Activated T-helper 1 cell treated with anti-CD3 and anti-CD28 coated beads, Interleukin-12 subunit alpha, Interleukin-12 subunit beta, Interleukin-2, Interleukin-4 antibody, amounts not matched to agents 30 ng/mL and 10 ng/mL and 1 ng/mL, durations not matched to agents 14 hours and 24 hours and 36 hours (primary cell): ENCODE measurements at places on chromosomes 5 and 9. TPM values are rescaled to one million over a fixed set of nuclear protein-coding genes. Genes with fewer than 3 reads are reported as not detected.

DNA sequence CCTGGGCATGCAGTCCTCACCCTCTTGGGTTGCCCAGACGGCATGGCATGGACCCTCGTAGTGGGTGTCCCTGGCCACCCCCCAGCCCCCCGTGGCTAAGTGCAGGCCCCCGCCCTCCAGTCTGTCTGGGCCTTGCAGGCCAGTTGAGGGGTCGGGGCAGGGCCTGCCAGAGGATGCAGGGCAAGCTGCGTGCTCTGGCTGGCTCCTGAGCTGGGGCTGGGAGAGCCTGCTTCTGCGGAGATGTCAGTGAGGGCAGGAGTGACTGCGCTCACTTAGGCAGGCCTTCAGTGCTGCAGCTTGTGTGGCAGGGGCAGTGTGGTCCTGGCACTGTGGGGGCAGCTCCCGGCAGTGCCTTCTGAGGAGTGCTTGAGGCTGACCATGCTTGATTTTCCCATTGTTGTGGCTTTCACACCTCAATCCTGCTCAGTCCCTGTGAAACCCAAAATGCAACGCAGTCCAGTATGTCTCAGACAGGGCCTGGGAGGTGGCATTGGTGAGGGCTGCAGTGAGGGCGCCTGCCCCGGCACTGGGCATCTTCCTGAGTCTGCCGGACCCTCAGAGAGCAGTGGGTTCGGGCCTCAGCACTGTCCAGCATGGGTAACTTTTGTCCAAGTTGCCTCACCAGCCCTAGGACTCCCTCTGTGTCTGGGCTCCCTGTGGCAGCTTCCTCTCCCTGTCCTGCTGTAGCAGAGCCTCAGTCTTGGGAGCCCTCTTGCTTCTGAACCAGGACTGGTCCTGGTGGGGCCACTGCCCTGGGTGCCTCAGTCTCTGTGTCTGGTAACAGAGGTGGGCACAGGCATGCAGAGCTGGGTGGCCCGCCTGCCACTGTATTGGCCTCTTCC is 93.0 kb downstream of the PHF2 start:
- no peak for DNase-seq

- no peak for DNase-seq
Measured at GRCh38 chr5:76274571-76274970, 128.5 kb upstream of the IQGAP2 start.

- no peak for DNase-seq
Measured at GRCh38 chr5:23893561-23893960, 386.2 kb downstream of the PRDM9 start.

DNA sequence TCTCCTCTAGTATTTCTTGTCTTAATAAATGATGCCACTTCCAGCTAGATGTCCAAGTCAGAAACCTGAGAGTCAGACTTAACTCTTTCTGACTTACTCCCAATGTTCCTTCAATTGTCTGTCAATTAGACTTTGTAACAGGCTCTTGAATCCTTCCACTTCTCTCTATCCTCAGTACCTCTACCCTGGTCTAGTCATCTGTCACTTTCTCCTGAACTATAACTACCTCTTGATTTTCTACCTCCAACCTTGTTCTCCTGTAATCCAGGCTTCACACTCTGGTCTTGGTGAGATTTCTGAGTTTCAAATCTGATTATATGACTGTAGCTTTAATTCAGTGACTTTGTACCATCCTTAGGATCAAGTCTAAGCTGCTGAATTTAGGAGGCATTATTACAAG is 64.9 kb downstream of the NDUFAF2 start:
- DNase-seq: no peak

DNA sequence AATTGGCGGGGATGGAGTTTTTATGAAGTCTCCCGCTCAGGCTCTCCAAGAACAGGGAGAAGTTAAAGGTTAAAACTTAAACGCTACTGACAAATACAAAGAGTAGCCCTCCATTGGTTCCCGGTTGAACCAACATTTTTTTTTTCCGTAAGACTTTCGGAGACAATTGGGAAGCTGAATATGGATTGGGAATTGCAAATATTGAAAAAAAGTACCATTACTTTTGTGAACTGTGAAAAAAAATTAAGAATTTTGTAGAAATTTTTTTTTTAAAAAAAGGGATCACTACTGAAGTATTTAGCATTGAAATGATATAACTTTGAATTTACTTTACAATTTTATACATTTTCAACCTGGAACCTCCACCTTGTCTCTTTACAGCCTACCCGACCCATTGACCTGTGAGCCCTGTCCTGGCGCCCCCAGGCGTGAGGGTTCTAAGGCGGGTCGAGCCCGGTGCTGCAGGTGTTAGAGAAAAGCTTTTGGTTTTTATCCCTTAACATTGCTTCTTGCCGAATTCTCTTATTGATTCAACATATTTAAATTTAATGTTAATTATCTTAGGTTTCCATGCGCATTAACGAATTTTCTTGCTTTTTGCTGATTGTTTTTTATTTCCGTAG is 448 bp upstream of the ZNF782 start:
- DNase-seq: no peak

DNA sequence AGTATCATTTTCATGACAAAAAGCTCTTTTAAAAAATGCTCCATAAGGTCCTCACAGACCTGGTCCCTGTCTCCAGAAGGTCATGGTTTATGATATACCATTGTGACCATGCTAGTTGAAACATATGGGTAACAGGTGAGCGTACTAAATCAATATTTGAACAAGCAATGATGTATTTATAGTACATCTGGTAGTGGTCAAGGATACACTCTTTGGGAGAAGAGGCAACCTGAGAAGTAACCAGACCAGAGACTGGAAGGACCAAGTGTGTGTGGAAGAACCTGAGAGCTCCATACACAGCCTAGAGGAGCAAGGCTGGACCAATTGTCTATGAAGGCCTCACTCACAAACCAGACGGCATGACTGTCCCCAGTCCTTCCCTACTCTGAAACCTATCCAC is 55.1 kb downstream of the LHFPL2 start:
- no peak for DNase-seq

DNA sequence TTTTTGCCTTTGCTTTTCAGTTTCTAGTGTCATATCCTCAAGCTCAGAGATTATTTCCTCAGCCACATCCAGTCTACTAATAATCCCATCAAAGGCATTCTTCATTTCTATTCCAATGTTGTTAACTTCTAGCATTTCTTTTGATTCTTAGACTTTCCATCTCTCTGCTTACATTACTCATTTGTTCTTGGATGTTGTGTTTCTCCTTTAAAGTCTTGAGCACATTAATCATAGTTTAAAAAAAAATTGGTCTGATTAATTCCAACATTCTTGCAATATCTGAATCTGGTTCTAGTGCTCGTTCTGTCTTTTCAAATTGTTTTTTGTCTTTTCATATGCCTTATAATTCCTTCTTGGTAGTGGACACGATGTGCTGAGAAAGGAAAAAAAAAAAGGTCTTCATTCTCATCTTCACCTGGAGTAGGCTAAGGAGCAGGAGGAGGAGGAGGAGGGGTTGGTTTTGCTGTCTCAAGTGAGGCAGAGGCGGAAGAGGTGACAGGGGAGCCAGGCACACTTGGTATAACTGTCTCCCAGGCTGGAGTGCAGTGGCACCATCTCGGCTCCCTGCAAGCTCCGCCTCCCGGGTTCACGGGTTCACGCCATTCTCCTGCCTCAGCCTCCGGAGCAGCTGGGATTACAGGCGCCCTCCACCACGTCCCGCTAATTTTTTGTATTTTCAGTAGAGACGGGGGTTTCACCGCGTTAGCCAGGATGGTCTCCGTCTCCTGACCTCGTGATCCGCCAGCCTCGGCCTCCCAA is 16.3 kb downstream of the PRXL2C start:
- no peak for DNase-seq

DNA sequence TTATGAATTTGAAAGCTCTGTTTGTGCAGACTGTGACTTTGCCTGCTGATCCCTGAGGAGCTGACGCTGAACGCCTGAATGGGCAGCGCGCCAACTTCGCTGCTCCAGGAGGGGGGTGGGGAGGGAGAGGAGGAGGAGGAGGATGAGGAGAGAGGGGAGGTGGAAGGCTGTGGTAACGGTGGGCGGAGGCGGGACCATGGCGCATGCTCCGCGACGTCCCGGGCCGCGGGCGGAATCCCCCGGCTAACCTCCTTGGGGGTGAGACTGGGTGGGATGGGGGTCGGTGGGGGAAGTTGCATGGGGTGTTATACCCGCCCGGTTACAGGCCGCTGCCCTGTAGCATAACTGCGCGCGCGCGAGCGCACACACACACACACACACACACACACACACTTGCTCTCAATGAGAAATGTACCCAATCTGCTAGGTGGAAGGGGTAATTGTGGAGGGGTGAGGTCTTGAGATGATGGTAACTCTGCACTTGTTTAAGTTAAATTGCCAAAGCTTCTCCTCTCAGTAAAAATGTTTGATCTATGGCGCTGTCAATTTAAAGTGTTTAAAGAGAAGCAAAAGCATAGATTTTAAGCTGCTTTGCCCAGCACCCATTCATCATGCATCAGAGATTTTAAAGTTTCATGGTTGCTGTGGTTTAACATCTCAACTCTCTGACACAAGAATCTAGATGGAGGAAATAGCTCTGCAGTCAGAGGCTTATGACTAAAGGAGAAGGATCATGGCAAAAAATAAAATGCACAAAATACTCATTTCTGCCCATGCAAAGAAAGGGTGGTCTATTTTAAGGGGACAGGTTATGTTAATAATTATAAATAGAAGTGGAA is 76.6 kb upstream of the TBCA start:
- no peak for DNase-seq

The RNF183 gene
- total RNA-seq: not detected in 2 replicates

DNA sequence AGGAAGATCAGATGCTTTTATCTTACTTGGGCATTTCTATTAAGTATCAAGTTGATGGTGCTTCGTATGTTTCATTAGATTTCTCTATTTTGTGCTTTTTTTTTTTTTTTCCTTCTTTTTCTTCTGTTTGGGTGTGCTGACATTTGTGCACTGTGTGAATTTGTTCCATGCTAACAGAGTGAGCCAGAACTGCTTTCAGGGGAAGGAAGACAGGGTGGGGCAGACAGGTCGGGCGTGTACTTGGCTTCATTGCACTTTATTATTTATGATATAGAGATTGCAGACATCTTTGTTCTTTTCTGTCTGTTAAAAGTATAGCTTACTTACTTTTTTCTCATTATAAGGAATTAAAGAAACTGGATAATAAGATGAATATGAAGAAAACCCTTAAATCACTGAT is 112.2 kb downstream of the FGF18 start:
- no peak for DNase-seq

DNA sequence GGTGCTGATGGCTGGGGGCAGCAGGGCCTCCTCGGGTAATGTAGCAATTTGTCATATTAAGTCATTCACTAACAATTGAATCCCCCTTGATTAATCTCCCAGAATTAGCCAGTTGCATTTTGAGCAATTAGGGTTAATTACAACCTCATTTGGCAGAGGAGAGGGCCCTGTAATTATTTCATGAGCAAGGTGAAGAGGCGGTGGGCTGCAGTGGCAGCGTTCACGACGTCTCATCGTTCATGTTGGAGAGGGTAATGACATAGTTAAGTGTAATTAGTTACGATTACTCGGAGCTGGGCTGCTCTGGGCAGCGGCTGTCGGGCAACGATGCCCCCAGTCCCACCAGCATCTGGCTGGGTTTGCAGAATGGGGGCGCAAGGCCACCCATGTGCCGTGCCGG is 46.0 kb downstream of the NEK6 start:
- no peak for DNase-seq

The PCDHB5 gene
- not detected in 2 replicates for total RNA-seq
